ENCODE measurements at places on chromosomes 5 and 9. TPM values are rescaled to one million over a fixed set of nuclear protein-coding genes. Genes with fewer than 3 reads are reported as not detected.

The FOXE1 gene
- not detected for total RNA-seq

The GZMA gene
- 72.5 TPM for total RNA-seq

The PCA3 gene
- not detected for total RNA-seq

The CAVIN4 gene
- total RNA-seq = 0.13 TPM

The CDKN2B-AS1 gene
- 3.6 TPM for total RNA-seq

The LRRC19 gene
- not detected for total RNA-seq

The CDH10 gene
- total RNA-seq = not detected

The HTR1A gene
- not detected for total RNA-seq

The IL13 gene
- total RNA-seq = 0.50 TPM

The IL7R gene
- 341 TPM for total RNA-seq

The KLF4 gene
- 0.46 TPM for total RNA-seq

The CFAP77 gene
- total RNA-seq = not detected

The OTP gene
- not detected for total RNA-seq

The ANKRD34B gene
- 0.22 TPM for total RNA-seq

The TRPM6 gene
- total RNA-seq = not detected

- DNase-seq = no peak
Observed at GRCh38 chr9:79237861-79238260, 333.9 kb upstream of the TLE4 start.

DNA sequence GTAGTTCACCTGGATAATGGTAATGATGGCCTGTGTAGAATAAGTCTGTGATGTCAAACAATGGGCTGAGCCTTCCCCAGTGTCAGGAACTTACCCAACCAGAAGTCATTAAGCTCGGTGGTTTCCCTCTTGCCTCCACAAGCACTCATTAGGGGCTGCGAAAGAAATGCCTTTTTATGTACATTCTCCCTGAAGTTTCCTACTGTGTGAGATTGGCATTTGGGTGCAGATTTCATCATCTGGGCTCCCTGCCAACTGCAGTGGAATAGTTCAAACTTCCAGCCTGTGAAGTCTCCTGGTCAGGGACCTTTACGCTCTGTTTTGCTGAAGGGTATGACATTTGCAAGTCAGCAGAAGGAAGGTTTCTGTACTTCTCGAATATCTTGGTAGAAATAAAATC lies 41.6 kb upstream of the TMEM215 start:
- no peak for DNase-seq

- DNase-seq = no peak
Observed at GRCh38 chr5:17426104-17426749, 71.8 kb upstream of the TAF11L2 start.

DNA sequence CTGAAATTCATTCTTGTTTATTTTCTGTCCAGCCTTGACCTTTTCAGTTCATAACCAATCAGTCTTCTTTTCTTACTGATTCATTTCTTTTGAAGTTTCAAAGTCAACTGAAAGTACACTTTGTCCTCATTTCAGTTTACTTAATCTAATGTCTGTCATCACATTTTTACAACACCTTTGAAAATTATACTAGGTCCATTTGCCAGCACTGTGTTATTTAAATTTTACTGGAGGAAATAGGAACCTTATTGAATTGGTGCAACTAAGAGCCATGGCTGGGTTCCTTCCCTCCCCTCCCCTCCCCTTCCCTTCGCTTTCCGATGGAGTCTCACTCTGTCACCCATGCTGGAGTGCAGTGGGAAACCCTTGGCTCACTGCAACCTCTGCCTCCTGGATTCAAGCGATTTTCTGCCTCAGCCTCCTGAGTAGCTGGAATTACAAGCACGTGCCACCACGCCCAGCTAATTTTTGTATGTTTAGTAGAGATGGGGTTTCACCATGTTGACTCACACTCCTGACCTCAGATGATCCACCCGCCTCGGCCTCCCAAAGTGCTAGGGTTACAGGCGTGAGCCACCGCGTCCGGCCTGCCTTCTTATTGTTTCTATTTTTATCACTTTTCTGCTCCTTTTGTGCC lies 6.3 kb downstream of the RMI1 start:
- DNase-seq = no peak

- DNase-seq = no peak
Observed at GRCh38 chr9:13410566-13411031, 131.1 kb upstream of the MPDZ start.

DNA sequence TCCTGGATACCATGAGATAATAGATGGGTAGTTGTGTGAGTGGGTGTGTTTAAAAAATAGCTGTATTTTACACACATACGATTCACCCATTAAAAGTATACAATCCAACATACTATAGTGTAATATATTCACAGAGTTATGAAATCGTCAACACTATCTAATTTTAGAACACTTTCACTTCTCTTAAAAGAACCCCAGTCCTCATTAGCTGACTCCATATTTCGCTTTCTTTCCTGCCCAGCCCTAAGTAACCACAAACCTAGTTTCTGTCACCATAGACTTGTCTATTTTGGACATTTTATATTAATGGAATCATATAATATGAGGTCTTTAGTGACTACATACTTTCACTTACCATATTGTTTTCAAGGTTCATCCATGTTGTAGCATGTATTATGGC lies 63.8 kb upstream of the S1PR3 start:
- no peak for DNase-seq

GRCh38 chr9:35856882-35857281 lies 13.3 kb downstream of the OR13J1 start:
- DNase-seq = no peak

GRCh38 chr9:74001382-74001781 lies 495.8 kb upstream of the RORB start:
- DNase-seq = no peak

DNA sequence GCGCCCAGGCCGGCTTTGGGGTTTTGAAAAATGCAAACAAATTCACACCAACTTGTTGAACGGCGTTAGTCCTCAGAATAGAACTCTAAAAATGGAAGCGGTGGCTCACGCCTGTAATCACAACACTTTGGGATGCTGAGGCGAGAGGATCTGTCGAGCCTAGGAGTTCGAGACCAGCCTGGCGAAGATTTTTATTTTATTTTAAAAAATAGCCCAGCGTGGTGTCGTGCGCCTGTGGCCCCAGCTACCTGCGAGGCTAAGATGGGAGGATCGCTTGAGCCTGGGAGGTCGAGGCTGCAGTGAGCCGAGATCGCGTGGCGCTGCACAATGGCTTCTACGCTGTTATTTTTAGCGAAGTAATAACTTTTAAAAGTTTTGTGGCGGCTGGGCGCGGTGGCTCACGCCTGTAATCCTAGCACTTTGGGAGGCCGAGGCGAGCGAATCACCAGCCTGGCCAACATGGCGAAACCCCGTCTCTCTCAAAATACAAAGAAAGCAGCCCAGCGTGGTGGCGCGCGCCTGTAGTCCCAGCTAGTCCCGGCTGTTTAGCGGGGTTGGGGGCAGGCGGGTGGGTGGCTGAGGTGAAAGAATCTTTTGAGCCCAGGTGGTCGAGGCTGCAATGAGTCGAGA lies 694 bp upstream of the PLIN2 start:
- peak; percentile 22 for DNase-seq

DNA sequence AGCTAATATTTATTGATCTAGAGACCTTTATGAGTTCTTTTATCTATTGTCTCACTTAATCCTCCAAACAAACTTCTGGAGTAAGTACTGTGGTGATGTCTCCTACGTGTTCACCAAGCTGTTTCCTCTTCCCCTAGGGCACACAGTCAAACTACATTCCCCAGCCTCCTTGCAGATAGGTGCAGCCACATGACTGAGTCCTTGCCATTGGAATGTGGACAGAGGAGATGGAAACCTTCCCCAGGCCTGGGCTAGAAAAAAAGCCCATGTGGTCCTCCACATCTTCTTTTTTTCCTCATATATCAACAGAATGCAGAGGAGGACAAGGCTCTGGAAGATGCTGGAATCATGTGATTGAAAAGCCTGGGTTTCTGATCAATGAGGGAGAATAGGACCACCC lies 88.0 kb downstream of the ANKRD55 start:
- DNase-seq = no peak

- no peak for DNase-seq
Observed at GRCh38 chr5:145830594-145830993, 4.5 kb downstream of the PRELID2 start.

- no peak for DNase-seq
Observed at GRCh38 chr9:15227491-15227890, 79.5 kb downstream of the TTC39B start.

DNA sequence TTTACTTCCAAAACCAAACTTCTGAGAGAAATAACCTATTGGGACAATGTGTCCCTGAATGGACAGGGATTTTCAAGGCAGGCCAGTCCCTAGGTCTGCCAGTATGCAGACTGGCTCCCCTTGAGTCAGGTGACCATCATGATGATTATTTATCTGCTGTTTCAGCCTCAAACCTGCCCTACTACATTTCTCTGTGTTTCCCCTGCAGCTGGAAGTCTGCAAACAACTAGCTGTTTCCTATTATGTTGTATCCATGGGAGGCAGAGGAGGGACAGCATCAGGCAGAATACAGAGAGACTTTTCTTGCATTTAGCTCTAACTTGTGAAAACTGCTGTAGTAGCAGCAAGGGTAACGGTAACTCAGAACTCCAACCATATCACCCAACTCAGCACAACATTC lies 36.2 kb upstream of the IFNK start:
- no peak for DNase-seq

DNA sequence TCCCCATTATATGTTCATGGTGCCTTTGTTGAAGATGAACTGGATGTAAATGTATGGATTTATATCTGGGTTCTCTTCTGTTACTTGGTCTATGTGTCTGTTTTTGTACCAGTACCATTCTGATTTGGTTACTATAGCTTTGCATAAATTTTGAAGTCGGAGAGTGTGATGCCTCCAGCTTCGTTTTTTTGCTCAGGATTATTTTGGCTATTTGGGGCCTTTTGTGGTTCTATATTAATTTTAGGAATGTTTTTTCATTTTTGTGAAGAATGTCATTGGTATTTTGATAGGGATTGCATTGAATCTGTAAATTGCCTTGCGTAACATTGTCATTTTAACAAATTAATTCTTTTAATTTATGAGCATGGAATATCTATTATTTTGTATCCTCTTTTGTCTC lies 36.6 kb upstream of the ZNF366 start:
- no peak for DNase-seq

GRCh38 chr5:94983861-94984535 lies 300.9 kb downstream of the MCTP1 start:
- no peak for DNase-seq

- DNase-seq = no peak
Observed at GRCh38 chr5:69202497-69202896, 13.1 kb downstream of the CENPH start.

GRCh38 chr9:125066839-125067619 lies 76.3 kb downstream of the SCAI start:
- no peak for DNase-seq

GRCh38 chr9:21317956-21318923 lies 13.1 kb upstream of the IFNA5 start:
- peak; percentile 19 for DNase-seq

DNA sequence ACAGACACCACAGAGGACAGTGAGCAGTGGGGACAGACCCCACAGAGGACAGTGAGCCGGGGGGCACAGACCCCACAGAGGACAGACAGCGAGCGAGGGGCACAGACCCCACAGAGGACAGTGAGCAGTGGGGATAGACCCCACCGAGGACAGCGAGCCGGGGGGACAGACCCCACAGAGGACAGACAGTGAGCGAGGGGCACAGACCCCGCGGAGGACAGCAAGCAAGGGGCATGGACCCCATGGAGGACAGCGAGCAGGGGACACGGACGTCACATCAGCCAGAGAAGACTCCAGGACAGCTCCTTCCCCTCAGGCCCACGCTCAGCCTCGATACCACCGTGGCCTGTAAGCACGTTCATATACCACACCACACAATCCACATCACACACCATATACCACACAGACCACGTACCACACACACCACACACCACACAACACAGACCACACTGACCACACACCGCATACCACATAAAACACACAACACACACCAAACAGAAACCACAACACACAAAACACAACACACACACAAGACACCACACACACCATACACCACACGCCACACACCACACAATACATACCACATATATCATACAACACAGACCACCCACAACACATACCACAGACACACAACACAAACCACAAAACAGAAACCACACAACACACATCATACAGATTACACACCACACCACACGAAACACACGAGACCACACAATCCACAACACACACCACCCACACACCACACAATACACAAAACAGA lies 5.2 kb upstream of the ZDHHC11 start:
- no peak for DNase-seq

- no peak for DNase-seq
Observed at GRCh38 chr5:9105851-9106250, 440.0 kb downstream of the SEMA5A start.

GRCh38 chr9:100437860-100438805 lies 11.2 kb downstream of the MSANTD3 start:
- DNase-seq = peak; percentile 22

GRCh38 chr5:84758008-84758407 lies 373.3 kb upstream of the EDIL3 start:
- no peak for DNase-seq

- no peak for DNase-seq
Observed at GRCh38 chr9:98880311-98881015, 63.2 kb upstream of the COL15A1 start.

GRCh38 chr5:146794326-146795029 lies 84.1 kb downstream of the PPP2R2B start:
- no peak for DNase-seq

- no peak for DNase-seq
Observed at GRCh38 chr5:131672776-131673175, 37.7 kb upstream of the RAPGEF6 start.

- no peak for DNase-seq
Observed at GRCh38 chr5:96868603-96869371, 7.5 kb upstream of the ERAP2 start.

- no peak for DNase-seq
Observed at GRCh38 chr9:1217076-1217475, 166.9 kb downstream of the DMRT2 start.

- DNase-seq = no peak
Observed at GRCh38 chr9:125994066-125994943, 247.1 kb downstream of the PBX3 start.

DNA sequence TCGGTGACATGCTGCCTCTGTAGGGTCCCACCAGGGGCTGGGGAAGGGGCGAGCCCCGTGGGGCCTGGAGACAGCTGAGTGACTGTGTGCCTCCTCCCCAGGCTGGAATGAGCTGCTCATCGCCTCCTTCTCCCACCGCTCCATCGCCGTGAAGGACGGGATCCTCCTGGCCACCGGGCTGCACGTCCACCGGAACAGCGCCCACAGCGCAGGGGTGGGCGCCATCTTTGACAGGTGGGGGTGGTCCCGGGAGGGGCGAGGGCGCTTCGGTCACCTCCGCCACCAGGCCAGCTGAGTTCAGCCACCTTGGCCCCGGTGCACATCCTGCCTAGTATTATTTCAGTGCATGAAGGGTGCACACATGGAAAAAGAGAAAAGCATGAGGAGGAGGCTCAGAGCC lies 102.8 kb downstream of the RXRA start:
- DNase-seq = no peak

GRCh38 chr5:159549046-159549445 lies 218.8 kb upstream of the IL12B start:
- DNase-seq = no peak

DNA sequence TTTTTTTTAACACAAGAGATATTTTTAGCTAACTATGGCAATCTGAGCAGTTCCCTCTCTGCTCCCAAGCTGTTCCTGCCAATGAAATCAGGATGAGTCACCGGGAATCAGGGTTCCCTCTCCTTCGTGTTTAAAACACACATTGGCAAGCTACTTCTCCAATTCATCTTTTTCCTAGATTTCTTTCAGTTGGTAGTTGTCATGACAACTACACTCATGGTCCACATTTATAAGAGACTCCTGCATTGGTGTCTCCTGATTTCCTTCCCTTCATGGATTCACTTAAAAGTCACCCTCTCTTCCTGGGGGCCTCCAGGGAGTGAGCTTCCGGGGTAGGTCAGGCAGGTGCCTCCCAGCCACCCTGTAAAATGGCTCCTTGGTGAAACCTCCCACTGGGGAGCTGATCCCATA lies 72.3 kb upstream of the NIPAL4 start:
- DNase-seq = no peak

Measured in naive thymus-derived CD4-positive, alpha-beta T cell (primary cell).